Left forelimb (tissue), 1 donor: ENCODE measurements at places on chromosomes 4 and X.

DNA sequence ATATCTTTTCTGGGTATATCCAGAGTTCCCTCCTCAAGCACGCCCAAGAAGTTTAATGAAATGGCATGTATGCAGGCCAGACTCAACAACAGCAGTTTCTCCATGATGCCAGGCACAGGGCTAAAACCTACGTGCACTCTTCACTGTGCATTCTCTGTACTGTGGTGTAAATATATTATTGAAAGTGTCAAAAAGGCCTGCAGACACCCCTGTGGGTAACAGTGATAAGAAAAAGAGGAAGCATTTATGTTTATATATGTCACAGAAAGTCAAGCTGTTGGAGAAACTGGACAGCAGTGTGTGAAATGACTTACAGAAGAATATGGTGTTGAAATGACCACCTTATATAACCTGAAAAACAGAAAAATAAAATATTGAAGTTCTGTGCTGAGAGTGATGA lies 29.6 kb upstream of the DCAF8L1 start:
- DNase-seq, result no peak

GRCh38 chr4:88720451-88721428 lies 23.1 kb upstream of the NAP1L5 start:
- DNase-seq, result no peak

GRCh38 chrX:134760650-134761049 lies 102.4 kb upstream of the PLAC1 start:
- no peak for DNase-seq

DNA sequence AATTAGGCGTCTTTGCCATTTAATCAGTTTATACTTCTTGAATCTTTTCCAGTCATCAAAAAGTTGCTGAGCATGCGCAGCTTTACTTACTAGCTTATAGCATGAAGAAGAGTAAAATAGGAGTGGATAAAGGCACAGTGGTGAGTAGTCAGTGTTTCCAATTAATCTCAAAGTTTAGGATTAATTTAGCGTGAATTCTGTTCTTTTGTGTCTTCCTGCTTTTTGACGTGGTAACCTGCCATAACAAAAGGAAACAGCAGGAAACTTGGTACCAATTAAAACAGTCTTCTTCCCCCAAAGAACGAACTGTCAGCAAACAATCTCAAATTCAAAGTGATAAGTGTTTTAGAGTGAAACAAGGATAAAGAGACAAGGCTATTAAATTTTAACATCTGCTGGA lies 61.9 kb downstream of the TET2 start:
- no peak for DNase-seq

GRCh38 chrX:47595716-47596251 lies 13.5 kb downstream of the TIMP1 start:
- DNase-seq, result no peak

GRCh38 chr4:55382488-55383003 lies 13.2 kb upstream of the TMEM165 start:
- DNase-seq, result no peak

GRCh38 chr4:158428242-158428641 lies 93.4 kb upstream of the RXFP1 start:
- no peak for DNase-seq
